ENCODE measurements at places on chromosomes 11 and 22.

DNA sequence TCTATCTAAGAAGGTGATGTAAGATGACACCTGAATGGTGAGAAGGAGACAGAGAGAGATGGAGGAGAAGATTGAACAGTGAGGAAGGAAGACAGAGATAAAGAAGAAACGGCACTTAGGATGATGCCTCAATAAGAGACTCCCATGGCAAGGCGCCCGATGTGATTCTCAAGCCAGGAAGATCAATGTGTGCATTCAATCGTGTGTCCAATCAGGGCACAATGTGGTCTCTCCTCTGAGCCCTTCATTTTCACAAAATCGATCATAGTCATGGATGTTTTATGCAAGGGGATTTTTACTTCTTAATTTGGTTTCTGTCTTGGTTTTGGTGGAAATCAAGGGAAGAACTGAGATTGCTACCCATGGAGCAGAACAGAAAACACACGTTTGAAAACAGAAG lies 19.9 kb upstream of the TMPRSS13 start:
- DNase-seq, result no peak

GRCh38 chr11:93850594-93851018 lies at the start of gene VSTM5:
VSTM5 (minus strand) TSS chr11:93850618; CDS start chr11:93850502, 116 bp downstream.
- no peak for DNase-seq

GRCh38 chr22:25403811-25404471 lies 160.5 kb upstream of the GRK3 start:
- no peak for DNase-seq

DNA sequence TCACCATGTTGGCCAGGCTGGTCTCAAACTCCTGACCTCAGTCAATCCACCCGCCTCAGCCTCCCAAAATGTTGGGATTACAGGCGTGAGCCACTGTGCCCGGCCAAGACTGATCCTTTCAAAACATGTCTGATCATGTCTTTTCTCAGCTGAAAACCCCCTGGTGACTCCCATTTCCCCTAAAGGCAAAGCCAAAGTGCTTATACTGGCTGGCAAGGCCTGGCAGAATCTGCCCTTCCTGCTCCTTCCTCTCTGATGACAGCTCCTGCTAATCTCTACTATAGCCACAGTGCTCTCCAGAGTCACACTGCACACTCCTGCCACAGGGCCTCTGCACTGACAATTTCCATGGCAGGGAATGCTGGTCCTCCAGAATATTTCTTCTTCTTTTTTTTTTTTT lies 2.6 kb upstream of the MCHR1 start:
- no peak for DNase-seq

GRCh38 chr11:33525789-33526188 lies 174.8 kb downstream of the C11orf91 start:
- no peak for DNase-seq

GRCh38 chr11:2804189-2804588 lies 81.4 kb downstream of the CDKN1C start:
- DNase-seq, result no peak

All from activated T-cell treated with anti-CD3 and anti-CD28 coated beads, Interleukin-2, amount 50 U/mL, for 48 hours (primary cell).